ENCODE measurements at places on chromosomes 6 and 20.
A peak's percentile ranks its signal among the peaks of the same experiment; 100 is the strongest.

DNA sequence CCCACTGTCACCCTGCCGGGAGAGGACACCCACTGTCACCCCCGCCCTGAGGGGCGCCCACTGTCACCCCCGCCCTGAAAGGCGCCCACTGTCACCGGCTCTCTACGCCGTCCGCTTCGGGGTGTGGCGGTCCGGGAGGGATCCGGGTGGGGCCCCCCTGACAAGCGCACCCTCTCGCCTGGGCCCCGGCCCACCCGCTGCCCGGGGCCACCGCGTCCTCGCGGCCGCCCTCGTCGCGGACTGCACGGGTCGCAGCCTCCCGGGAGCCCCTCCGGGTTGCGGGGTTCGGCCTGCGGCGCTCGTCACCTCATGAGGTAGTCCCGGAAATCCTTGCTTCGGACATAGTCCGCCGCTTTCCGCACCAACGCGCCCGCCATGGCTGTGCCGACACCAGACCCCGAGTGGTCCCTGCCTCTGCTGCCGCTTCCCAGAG lies 224 bp downstream of the MPC1 start:
- no peak for DNase-seq

- no peak for DNase-seq
These were observed 115.6 kb upstream of the JAG1 start for GRCh38 chr20:10789386-10789785.

DNA sequence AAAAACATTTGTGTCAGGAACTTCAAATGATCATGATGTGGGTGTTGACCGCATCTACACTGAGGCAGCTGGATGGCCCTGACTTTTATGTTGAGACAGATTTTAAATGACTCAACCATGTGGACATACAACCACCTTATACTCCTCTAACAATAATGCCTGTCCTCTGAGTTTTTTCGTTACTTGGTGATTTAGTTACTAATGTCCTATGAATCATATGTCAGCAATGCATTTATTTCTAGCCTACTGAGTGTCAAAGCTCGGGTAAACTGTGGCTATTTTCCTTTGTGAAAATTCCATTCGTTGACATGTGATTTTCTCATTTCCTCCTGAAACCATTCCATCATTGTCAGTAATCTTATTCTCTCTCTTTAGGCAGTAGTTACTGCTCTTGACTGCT lies 38.9 kb upstream of the NKX2-4 start:
- no peak for DNase-seq

DNA sequence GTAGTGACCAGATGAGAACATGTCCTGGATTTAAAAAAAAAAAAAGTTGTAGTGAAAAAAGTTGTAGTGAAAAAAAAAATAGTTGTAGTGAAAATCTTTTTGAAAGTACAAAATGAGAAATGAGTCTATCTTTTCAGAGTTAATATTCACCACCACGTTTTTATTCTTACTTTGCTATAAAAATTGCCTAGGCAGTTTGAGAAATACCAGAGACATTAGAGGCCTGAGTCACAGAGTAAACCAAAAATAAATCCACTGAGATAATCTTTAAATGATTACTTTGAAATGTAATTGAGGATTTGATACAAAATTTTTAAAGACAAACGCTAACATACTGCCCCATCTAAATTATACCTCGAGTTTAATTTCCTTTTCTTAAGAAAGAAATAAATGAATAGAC lies 101.2 kb upstream of the TIAM2 start:
- no peak for DNase-seq

DNA sequence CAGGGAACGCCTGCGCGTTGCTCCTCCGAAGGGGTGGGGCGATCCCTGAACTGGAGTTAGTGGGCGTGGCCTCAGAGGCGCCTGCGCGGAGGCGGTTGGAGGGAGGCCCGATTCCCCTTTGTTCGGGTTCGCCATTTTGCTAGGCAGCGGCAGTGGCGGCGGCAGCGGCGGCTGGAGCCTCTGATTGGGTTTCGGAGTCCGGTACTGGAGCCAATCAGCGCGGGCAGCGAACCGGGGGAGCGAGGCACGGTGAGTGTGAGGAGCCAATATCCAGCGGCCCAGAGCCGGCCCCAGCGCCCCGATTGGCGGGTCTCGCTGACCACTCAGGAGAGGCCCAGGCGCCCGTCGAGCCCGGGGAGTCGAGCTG lies at the start of gene NFYA:
TSS of gene NFYA (plus strand) at position 139 of the 367 bp plus-strand sequence. CDS start 6,116 bp downstream, outside the sequence.
- DNase-seq, result peak; percentile 100

DNA sequence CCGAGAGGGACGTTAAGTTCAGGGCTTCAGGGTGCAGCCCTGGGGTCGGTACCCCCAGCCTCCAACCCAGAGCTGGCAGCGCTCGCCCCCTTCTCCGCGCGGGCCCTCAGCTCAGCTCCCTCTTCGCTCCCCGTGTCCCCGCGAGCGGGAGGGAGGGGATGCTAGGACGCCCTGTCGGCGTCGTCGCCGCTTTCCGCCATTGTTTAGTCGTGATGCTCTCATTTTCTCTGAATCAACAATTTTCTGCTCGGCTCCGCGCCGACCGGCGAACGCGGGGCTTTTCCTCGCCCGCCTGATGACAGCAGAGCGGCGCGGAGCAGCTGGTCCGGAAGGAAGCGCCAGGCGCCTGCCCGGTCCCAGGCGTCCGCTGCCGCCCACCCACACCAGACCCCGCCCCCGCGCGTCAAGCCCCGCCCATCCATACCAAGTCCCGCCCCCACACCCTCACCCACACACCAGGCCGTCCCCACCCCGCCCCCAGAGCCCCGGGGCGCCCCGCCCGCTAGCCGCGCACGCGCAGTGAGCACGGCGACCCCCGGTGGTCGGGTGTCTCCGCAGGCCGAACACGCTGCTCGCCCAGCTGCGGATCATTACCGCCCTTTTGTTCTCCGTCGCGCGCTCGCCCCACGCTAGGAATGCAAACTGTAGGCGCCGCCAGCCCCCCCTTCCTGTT lies 50.1 kb upstream of the SLC32A1 start:
- DNase-seq, result peak; percentile 93

DNA sequence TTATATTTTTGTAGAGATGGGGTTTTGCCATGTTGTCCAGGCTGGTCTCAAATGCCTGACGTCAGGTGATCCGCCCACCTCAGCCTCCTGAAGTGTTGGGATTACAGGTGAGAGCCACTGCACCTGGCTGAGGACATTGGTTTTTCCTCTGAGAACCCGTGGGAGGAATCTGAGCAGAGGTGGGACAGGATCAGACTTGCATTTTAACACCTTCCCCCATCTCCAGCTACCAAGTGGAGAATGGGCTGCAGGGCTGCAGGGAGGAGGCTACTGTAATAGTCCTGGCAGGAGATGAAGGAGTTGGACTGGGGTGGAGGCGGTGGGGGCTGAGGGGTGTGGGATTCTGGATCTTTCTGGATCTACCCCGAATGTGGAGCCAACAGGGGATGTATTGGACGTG lies 24.5 kb downstream of the FAM110A start:
- no peak for DNase-seq

DNA sequence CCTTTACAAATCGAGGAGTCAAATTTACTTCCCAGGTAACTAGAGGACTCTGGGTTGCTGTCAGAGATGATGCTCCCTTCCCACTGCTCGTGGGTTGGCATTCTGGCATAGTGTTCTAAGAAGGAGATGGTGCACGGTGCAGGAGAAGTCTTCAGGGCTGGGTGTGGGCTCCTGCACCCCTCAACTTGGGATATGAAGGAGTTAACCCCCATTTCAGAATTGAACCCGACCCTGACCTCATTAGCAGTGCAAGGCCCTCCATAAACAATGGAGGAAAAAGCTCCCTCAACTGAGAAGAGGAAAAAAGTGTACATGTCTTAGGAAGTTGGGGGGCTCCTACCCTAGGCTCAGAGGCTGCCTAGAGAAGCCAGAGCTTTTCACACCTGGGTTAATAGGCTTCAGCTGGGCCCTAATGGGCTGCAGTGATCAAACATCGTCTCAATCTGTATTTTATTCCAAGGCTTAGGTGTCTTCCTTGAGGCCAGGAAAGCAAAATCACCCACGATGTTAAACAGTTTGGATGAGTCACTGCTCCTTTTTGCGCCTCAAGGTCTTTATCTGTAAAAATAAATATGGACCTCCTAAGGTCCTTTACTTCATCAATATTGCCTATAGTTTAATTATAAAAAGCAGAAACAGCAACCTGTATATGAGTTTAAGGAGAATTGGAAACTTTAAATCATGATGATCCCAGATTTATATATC lies 29.4 kb downstream of the TFAP2B start:
- no peak for DNase-seq

DNA sequence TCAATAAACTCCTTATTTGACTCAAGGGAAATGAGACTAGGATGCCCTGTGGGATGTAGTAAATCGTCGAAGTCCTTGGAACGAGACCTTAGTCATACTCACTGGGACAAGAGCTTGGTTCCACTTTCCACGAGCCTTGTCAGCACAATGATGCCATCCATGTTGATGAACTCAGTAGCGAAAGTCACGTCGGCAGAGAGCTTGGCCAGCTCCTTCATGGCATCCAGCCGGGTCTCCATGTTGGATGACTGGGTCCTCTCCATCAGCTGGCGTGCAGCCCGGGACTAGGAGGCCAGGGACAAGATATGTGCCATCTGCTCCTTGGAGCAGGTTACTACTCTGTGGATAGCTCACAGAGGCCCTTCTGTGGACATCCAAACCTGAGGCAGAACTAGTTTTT lies 17.5 kb downstream of the ELMO2 start:
- DNase-seq, result no peak

DNA sequence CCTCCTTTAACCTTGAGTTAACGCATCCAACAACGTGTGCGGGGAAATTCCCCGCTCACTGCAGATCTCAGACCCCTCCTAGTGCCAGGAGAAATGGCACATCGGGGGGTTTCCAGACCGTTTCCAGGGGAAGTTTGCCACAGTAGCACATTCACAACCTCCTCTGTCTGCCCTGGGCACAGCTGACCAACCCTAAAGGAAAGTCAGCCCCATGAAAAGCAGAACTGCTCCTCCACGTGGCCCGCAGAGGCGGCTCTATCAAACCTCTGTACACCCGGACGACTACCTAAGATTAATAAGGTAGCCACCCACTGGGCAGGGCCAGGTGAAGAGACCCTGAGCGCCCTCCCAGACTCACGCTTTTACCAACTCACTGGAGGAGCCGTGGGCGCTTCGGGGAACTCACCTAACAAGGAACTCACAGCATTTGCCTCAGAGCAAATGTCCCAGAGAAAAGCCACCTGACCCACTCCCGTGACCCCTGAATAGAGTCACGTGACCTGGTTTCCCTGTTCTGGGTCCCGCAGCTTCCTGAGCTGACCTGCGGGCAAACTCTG lies 93.1 kb downstream of the PRND start:
- DNase-seq, result peak; percentile 77

- no peak for DNase-seq
These were observed 184.2 kb downstream of the PLCB4 start for GRCh38 chr20:9253006-9253539.

- DNase-seq, result no peak
These were observed 25.2 kb downstream of the DLL1 start for GRCh38 chr6:170265655-170266054.
